ENCODE measurements at places on chromosomes 6 and 20. TPM values are rescaled to one million over a fixed set of nuclear protein-coding genes. Genes with fewer than 3 reads are reported as not detected.

CCN2 gene
- total RNA-seq: 315 TPM

TBXT gene
- total RNA-seq: not detected

RBPJL gene
- 0.26 TPM for total RNA-seq

PSORS1C2 gene
- total RNA-seq: not detected

SOX4 gene
- total RNA-seq: 79.4 TPM
